ENCODE measurements at places on chromosomes 11 and 22.

DNA sequence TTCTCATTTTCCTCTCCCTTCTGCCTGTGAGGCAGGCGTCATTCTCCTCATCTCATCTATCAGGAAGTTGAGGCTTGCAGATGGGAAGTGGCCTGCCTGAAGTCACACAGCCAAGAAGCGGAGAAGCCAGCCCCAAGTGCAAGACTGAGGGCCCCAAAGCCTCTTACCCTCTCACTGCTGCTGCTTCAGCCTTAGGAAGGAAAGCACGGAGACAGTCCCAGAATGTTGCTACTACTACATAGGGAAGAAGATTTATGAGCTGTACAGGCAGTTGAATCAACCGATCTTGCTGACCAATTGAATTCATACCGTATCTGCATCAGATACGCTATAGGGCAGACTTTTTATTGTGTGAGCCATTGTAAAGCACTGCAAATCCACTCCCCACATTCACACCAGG lies 89.0 kb downstream of the CWC15 start:
- no peak for DNase-seq

- DNase-seq = no peak
Measured at GRCh38 chr11:120548682-120549209, 37.2 kb downstream of the GRIK4 start.

- no peak for DNase-seq
Measured at GRCh38 chr11:79168530-79169110, 272.2 kb downstream of the TENM4 start.

DNA sequence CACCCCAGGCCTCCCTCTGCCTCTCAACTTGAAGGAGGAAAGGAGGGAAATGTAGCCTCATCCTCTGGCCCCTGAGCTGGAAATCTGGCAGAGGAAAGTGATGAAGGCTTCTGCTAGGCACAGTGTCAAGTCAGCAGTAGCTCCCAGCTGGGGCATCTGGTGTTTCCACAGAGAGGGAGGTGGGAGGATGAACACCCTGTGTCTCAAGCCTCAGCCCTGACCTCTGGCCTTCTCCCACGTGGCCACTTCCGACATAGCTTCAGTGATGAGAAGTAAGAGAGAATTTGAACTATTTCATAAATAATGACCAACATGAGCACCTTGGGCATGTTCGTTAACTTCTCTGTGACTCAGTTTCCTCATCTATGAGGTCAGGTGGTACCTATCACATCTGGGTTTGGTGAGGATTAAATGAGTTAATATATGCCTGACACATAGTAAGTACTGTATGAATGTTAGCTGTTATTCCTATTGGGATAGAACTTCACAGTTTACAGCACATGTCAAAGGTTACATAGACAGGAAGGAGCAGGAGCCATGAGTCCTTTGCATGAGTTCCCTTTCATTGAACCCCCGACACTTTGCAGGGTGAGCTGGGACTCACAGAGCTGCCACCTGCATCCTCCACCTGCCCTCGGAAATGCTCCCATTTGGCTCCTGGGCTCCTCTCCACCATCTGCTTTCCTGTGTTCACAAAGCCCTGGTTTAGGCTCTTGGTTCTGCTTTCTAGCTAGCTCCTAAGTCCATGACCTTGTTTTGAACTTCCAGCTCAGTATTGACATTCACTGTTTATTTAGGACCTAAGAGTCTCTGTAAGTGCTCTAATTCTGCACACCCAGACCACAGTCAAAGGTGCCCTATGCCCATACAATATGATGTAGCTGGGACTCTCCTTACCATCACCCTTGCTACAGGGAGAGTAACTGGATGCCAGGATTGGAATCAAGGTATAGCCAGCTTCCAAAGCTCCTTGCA lies 61.7 kb downstream of the CSNK2A3 start:
- DNase-seq = no peak

DNA sequence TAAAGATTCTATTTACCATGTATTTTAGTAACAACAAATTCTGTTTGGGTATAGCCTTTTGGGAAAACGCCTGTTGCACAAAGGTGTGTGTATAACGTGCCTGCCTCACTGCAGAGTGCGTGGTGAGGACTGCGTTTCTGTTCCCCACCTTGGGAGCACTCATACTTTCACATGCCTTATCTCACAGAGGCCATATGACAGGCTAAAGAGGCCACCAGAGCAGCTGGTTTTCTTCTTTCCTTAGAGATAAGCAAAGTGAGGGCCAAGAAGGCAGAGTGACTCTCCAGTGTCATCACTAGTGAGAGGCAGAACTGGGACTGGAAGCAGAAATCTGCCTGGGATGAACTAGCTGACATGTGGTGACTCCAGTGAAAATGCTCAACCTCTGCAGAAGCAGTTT lies 369.2 kb upstream of the NARS2 start:
- no peak for DNase-seq

DNA sequence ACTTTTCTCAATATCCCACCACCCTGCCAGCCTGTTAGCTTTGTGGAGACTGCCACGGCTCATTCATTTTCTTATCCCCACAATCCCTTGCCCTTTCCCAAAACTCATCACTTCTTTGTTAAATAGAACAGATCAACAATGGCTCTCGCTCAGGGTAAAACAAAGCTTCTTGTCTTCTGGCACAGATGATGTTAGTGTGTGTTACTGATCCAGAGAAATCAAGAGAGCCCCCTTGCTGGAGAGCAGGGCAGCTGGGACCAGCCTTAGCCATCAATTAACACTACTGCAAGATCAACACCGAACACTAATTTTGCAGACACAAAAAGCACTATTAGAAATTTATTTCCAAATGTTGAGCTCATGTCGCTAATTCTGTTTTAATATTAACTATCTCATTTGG lies 420.9 kb downstream of the TENM4 start:
- DNase-seq = no peak

- DNase-seq = no peak
Measured at GRCh38 chr22:22219140-22219996, 25.2 kb upstream of the VPREB1 start.

- no peak for DNase-seq
Measured at GRCh38 chr11:70200212-70200844, 2.8 kb upstream of the FADD start.

- no peak for DNase-seq
Measured at GRCh38 chr11:27174672-27175210, 134.1 kb downstream of the BBOX1 start.

GRCh38 chr22:45544588-45545170 lies 42.0 kb downstream of the FBLN1 start:
- no peak for DNase-seq

- DNase-seq = no peak
Measured at GRCh38 chr11:92346220-92346619, 121.6 kb downstream of the FAT3 start.

GRCh38 chr11:122984186-122985011 lies 2.8 kb upstream of the BSX start:
- no peak for DNase-seq

GRCh38 chr11:35036639-35037038 lies 102.3 kb upstream of the CD44 start:
- no peak for DNase-seq

GRCh38 chr11:23780231-23780630 lies 716.6 kb upstream of the LUZP2 start:
- no peak for DNase-seq

GRCh38 chr11:3086114-3086513 lies 28.9 kb upstream of the CARS1 start:
- DNase-seq = no peak

DNA sequence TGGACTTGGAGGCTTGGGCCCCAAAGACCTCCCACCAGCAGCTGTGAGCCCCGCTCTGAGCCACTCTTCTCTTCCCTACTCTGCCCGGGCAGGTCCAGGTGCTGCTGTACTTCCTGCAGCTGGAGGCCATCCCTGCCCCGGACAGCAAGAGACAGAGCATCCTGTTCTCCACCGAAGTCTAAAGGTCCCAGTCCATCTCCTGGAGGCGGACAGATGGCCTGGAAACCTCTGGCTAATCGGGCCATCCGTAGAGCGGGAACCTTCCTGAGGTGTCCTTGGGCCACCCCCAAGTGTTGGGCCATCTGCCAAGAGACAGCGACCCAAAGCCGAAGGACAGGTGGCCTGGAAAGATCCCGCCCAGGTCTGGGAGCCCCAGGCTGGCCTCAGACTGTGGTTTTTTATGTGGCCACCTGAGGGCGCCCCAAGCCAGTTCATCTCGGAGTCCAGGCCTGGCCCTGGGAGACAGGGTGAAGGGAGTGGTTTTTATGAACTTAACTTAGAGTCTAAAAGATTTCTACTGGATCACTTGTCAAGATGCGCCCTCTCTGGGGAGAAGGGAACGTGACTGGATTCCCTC lies 135.1 kb downstream of the BCR start:
- DNase-seq = no peak

GRCh38 chr22:49863931-49864330 lies 10.3 kb downstream of the ZBED4 start:
- no peak for DNase-seq

GRCh38 chr22:36253523-36254490 lies 874 bp downstream of the APOL1 start:
- no peak for DNase-seq

GRCh38 chr11:134346976-134347350 lies 15.2 kb downstream of the GLB1L2 start:
- no peak for DNase-seq

- no peak for DNase-seq
Measured at GRCh38 chr11:90332415-90332814, 109.6 kb upstream of the CHORDC1 start.

DNA sequence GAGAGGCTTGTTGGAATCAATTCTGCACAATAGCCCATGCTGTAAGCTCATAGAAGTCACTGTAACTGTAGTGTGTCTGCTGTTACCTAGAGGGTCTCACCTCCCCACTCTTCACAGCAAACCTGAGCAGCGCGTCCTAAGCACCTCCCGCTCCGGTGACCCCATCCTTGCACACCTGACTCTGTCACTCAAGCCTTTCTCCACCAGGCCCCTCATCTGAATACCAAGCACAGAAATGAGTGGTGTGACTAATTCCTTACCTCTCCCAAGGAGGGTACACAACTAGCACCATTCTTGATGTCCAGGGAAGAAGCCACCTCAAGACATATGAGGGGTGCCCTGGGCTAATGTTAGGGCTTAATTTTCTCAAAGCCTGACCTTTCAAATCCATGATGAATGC lies 13.3 kb downstream of the SERPIND1 start:
- DNase-seq = no peak

DNA sequence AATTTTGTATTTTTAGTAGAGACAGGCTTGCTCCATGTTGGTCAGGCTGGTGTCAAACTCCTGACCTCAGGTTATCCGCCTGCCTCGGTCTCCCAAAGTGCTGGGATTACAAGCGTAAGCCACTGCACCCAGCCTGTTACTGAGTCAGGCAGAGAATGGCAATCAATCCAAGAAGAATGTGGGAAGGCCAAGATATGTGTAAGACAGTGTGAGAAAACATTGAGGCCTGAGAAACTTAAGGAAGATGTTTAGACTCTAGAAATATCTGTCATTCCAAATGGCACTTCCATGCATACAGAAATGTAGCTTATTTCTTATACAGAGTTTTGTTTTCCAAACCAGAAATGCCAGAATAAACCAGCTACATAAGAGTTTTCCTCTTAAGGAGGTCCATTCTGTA lies 248.5 kb downstream of the ETS1 start:
- DNase-seq = no peak

DNA sequence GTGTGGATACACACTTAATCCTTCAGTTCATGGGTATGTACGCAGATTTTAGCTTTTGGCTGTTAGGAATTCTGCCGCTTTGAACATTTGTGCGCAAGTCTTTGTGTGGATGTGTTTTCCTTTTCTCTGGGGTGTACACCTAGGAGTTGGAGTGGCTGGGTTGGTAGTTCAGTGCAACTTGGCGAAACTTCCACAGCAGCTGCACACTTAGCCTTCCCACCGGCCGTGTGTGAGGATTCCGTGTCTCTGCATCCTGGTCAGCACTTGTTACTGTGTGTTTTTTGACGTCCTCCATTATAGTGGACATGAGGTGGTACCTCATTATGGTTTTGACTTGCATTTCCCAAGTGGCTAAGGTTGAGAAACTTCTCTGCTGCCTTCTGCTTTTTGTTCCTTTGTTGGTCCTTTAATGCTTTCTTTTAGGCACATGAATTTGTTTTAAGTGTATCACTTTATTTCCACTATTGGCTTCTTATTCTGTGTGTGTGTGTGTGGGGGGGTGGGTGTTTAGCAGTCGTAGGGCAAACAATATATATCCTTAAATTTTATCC lies 72.1 kb upstream of the SLC25A18 start:
- DNase-seq = no peak

DNA sequence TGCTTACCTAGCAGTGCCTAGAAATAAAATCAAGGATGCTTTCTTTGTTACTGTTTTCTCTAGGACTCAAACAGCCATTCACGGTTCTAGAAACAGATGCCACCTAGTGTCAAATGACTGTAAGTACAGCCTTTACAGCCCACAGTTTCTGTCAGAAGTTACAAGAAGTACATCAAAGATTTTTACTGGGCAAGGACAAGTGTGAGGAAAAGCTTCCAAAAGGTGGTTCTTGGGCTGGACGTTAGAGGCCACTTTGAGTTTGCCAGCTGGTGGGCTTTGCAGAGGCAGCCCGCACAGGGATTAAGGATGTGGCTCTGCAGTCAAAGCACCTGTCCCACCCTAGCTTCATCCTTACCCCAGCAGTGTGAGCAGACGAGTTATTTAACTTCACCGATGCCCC lies 6.9 kb downstream of the KMT5B start:
- no peak for DNase-seq

- no peak for DNase-seq
Measured at GRCh38 chr11:48064306-48064705, 83.9 kb downstream of the PTPRJ start.

GRCh38 chr11:27873664-27874063 lies 173.4 kb upstream of the BDNF start:
- no peak for DNase-seq

- no peak for DNase-seq
Measured at GRCh38 chr22:43891360-43892182, at the start of gene PNPLA5. Gene PNPLA5, minus strand, starts transcription at chr22:43892013. Its CDS starts 133 bp downstream, at chr22:43891880.

DNA sequence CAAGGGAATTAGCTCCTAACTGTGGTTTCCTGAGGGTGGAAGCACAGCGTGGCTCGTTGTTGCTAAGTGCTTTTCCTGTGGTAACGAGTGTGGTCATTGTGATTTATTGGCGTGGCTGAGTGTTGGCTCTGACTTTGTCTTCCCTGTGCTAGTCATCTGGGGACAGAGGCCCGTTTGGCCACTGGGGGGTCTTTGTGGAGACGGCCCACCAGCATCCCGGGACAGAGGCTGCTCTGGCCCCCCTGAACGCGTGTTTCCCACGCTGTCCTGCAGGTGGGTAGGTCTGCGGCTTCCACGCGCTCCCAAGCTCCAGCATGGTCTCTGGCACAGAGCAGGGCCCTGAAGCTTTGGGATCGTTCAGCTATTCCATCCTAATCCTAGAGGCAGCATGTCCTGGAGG lies 1040.0 kb downstream of the TBC1D22A start:
- no peak for DNase-seq

All from GM18507 (cell line).